Sigmoid colon (tissue), 7 donors: ENCODE measurements at places on chromosomes 12 and 14. TPM values are rescaled to one million over a fixed set of nuclear protein-coding genes. Genes with fewer than 3 reads are reported as not detected.

The SNAPC1 gene
- polyA plus RNA-seq = 1.2 TPM

GRCh38 chr12:109069307-109070271 is 17.2 kb downstream of the USP30 start:
- H3K4me1 ChIP-seq = no peaks in the 10 kb centered on the region
- peaks cover 44% of the 10 kb centered on the region for H3K36me3 ChIP-seq
- no peak overlapping the region for H3K27ac ChIP-seq
- no peak overlapping the region for H3K4me3 ChIP-seq

- no peaks in the 10 kb centered on the region for H3K4me1 ChIP-seq
- H3K27me3 ChIP-seq = no peaks in the 10 kb centered on the region
- DNase-seq = no peak
- H3K27ac ChIP-seq = no peak overlapping the region
- no peak overlapping the region for H3K4me3 ChIP-seq
Observed at GRCh38 chr14:56490379-56490778, 89.2 kb upstream of the TMEM260 start.

- no peak overlapping the region for H3K4me3 ChIP-seq
- H3K4me1 ChIP-seq = no peaks in the 10 kb centered on the region
- DNase-seq = no peak
- H3K27ac ChIP-seq = no peak overlapping the region
- H3K36me3 ChIP-seq = no peaks in the 10 kb centered on the region
- H3K27me3 ChIP-seq = no peaks in the 10 kb centered on the region
Observed at GRCh38 chr12:130608132-130608531, 108.0 kb downstream of the RIMBP2 start.

- no peaks in the 10 kb centered on the region for H3K36me3 ChIP-seq
- H3K4me3 ChIP-seq = no peak overlapping the region
- DNase-seq = no peak
- no peaks in the 10 kb centered on the region for H3K27me3 ChIP-seq
- H3K27ac ChIP-seq = no peak overlapping the region
Observed at GRCh38 chr12:102726686-102727085, 190.4 kb downstream of the PAH start.
